ENCODE measurements at places on chromosomes 12 and 14. TPM values are rescaled to one million over a fixed set of nuclear protein-coding genes. Genes with fewer than 3 reads are reported as not detected.

DNA sequence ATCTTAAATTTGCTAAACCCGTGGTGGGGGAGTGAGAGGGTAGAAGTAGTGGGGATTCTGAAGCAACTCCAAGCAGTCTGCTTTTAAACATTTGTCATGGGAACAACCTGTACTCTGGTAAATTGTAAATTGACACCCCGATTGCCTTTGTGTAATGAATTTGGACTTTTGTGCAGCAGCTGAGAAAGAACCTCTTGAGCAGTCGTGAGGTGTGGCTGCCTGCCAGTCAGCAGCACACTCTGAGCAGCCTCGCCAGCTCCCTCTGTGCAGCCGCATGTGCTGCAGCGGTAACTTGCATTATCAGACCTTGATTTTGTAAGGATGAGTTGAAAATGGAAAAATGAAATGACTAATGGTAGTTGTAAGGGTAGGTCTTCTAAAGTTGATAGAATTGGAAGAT is 74.3 kb downstream of the SUSD6 start:
- DNase-seq = peak; percentile 41

DNA sequence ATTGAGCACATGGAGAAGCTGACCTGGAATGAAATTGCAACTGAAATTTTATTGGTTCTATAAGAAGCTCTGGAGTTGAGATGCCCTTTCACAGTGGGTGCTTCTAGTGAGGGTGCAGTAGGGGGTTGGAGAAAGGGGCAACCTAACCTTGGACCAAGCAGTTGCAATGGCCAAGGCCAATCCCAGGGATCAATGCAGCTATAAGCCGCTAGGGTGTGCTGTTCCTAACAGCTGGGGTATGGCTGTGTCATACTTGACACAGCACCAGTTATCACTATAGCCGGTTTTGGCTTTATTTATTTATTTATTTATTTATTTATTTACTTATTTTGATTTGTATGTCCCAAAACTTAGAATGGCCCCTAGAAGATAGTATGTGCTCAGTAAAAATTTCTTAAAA is 505.9 kb downstream of the FLRT2 start:
- DNase-seq = no peak

DNA sequence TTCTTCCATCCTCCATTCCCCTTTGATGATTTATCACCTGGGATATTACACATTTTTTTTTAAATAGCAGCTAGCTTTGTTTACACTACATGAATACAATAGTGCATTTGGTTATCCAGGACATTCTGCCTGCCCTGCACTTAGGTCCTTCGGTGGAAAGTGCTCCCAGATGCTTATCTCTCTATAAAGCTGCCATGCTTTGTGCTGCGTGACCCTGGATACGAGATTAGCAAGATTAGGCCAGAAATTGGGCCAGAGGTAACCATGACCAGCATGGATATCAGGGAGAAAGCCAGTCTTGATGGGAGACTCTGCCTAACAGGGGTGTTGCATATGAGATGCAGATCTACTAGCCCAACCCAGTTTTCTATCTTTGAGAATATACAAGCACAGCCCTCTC is 12.1 kb upstream of the KRT83 start:
- no peak for DNase-seq

DNA sequence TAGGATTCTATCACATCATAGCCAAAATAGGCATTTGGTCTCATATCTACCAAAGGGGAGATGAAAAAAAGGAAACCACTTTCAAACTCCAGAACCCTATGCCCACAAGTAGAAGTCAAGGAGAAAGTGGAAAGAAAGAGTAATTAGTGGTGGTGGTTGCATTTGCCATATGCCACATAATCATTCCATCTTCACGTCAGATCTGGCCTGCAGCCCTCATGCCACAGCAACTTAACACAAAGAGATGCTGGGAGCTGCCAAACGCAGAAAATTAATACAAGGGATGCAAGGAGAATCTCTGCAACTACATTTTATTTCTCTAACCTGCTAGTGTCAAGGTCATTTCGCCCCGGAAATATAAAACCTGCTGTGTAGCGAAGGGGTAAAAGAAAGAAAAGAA is 148.6 kb upstream of the FOXN3 start:
- DNase-seq = no peak

- DNase-seq = no peak
These were observed 4.5 kb downstream of the MYL6 start for GRCh38 chr12:56162468-56163290.

GRCh38 chr14:77585385-77585784 is 31.1 kb downstream of the SPTLC2 start:
- no peak for DNase-seq

DNA sequence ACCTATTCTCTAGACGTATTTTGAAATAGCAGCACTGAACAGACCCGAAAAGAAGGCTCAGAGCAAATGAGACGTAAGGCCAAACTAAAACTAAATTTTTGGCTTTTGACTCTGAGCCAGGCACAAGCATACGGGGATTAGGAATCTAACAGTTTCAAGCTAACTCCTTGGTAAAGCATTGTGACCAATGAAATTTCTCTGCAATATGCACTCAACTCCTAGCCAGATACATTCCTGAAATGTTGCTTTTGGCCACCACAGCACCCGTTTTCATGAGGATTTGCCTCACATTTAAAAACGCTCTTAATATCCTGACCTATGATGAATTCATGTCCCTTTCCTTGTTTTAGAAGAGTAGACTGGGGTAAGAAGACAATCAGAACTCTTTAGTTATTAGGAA is 53.1 kb upstream of the NPFF start:
- DNase-seq = no peak

GRCh38 chr14:33363682-33364081 is 425.0 kb downstream of the NPAS3 start:
- no peak for DNase-seq

- DNase-seq = no peak
These were observed 5.7 kb upstream of the ATG101 start for GRCh38 chr12:52063981-52064649.

DNA sequence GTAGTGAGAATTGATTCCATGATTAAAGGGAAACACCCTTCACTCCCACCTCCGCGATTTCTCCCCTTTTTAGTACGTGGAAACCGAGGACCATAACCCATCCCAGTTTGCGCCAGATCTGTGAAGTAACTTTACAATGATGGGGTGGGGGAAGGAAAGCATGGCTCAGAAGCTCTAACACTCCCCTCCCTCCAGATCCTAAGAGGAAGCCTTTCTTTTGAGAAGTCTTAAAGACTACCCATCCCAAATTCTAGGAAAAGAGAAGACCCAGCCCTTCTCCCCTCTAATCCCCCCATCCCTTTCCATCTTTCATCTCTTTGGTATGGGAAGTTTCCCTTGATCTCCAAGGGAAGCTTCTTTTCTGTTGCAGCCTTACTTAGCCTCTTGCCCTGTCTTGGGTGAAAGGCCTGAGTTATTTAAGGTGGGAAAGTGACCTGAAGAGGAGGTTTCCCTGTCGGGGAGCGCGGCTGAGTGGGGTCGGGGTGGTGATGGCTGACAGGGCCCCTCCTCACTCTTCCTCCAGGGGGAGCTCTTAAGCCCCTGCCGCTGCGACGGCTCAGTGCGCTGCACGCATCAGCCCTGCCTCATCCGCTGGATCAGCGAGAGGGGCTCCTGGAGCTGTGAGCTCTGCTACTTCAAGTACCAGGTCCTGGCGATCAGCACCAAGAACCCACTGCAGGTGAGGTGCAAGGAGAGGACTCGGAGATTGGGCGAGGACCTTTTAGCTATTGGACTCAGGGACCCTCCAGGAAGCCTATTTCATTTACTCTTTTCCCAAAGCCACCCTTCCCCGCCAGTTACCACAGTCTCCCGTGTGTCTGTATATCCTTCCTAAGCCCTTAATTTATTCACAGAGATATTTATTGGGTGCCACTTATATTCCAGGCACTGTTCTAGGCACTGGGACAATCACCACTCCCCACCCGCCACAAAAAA is 1.8 kb downstream of the MARCHF9 start:
- no peak for DNase-seq

DNA sequence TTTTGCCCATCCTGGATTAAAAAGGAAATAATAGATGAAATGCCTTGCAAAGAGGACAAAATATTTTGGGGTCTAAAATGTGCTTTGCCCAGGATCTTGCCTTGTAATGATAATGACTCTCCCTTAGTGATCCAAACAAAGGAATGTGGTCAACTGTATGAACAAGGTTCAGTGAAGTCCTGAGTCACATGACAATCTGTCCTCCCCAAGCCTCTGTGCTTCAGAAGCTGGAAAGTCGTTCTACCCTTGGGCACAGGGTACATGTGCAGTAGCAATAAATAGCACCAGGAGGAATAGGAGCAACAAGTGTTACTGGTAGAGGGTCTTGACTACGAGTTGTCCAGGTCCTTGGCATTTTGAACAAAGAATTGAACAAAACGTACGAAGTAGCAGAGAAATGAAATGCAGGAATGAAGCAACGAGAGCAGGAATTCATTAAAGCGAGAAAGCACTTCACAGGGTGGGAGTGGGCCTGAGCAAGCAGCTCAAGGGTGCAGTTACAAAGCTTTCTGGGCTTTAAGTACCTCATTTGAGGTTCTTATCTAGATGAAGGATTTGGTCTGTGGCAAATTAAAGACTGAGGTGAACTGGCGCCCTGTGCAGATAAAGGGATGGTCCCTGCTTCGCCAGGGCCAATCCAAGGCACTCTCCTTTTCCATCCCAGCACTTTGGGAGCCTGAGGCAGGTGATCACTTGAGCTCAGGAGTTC is 65.8 kb downstream of the RESF1 start:
- DNase-seq = no peak

DNA sequence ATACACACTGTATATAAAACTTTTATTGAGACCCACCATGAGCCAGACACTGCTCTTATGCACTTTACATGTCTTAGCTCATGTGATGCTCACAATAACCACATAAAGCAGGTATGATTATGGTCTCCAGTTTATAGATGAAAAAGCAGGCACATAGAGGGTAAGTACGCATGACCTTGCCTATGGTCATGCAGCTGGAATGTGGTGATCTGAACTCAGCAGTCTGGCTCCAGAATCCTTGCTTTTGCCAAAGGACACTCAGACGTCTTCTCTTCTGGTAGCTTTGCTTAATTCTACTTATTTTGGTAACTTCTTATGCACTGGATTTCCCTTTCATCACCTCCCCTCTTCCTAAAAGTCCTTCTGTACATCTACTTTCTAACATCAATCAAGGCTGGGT is 103.3 kb upstream of the CRY1 start:
- no peak for DNase-seq

GRCh38 chr14:61188196-61188595 is 92.9 kb downstream of the TMEM30B start:
- DNase-seq = peak; percentile 73

DNA sequence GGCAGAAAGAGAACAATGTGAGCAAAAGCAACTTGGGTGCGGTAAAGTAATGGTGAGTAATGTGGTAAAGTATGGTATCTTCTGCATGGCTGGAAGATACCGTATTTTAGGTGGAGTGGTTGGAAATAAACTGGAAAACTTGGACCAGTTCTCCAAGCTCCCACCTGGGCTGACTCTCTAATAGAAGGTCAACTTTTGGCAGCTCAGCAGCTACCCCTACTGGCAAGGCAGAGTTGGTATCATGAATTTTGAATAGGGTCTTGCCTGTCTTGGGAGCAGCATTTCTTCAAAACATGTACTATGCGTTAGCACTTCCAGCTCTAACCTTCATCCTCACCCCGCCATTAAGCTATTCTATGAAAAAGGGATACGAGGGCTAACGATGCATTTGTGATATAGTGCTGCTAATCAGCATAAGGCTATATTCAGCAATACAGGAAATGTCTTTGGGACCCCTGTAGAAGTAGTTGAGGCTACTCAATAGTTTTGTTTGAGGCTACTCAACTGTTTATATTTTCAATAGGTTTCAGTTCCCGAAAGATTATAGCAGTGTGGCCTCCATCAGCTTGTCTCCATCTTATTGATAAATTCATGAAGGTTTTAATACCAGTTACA is 276.3 kb upstream of the FAR2 start:
- DNase-seq = no peak

- DNase-seq = peak; percentile 92
These were observed 6.3 kb downstream of the YBX3 start for GRCh38 chr12:10716704-10717315.

DNA sequence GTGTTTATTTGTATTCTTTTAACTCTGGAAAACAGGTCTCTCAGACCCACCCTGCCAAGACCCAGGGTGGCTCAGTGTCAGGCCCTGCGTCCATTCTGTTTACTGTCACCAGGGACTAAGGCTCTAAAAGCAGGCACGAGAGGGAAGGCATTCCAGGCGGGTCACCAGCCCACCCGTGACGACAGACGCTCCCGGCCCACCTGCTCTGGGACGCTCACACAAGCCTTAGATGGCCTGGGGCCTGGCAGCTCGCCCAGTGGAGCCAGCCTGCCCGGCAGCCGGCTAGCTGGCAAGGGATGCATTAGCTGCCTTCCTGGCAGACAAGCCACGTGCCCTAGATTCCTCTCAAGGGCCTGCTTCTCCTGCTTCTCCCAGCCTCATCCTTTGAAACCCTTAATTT is 9.2 kb upstream of the NUAK1 start:
- DNase-seq = peak; percentile 93

DNA sequence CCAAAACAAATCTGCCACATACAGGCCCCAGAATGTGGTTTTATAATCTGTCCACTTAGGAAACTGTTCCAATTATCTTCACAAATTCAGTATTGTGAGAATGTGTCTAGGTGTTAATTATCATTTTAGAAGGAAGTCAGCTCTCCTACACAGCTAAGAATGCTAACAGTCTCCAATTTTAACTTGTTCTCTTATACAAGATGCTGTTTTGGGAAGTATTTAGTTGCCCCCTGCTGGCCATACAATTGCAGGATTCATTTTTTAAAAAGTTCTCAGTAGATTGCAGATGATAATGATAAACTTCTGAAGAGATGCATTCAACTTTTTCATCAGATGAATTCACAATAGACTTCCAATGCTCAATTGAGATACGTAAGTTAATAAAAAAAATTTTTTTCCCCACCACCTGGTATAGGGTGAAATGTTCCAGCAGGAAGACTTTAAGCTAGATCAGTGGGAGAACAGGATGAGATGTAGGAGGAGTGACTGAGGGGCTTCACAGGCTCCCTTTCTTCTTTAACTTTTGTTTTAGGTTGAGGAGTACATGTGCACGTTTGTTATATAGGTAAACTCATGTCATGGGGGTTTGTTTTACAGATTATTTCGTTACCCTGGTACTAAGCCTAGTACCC is 27.3 kb upstream of the OSBPL8 start:
- DNase-seq = peak; percentile 30

DNA sequence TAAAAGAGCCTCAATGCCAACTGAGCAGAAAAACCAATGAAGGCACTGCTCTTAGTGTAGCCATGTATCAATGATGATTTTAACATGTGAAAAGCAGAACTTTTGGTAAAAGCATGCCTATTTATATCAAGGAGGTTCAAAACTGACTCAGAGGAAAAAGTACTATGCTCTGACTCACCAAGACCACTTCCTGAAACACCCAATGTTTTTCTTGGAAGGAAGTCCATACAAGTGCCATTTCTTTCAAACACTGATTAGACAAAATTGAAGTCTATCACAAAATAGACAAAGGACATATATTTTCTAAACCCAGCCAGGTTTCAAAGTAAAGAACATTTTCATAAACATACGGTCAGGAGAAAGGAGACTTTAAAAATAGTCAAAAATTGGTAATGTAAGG is 88.6 kb downstream of the EPS8 start:
- DNase-seq = no peak

EPYC gene
- not detected for total RNA-seq

CRACR2A gene
- 1.7 TPM for total RNA-seq

SYT10 gene
- not detected for total RNA-seq

PROX2 gene
- not detected for total RNA-seq

ZBTB42 gene
- 14.7 TPM for total RNA-seq

NRIP2 gene
- 2.0 TPM for total RNA-seq

CD69 gene
- 0.51 TPM for total RNA-seq

TSHR gene
- not detected for total RNA-seq

KIF5A gene
- total RNA-seq = 0.09 TPM

TMEM119 gene
- 0.85 TPM for total RNA-seq

GNS gene
- 41.9 TPM for total RNA-seq

CATSPERB gene
- total RNA-seq = 0.20 TPM

DPPA3 gene
- not detected for total RNA-seq
